ENCODE measurements at places on chromosomes 1 and 21.

DNA sequence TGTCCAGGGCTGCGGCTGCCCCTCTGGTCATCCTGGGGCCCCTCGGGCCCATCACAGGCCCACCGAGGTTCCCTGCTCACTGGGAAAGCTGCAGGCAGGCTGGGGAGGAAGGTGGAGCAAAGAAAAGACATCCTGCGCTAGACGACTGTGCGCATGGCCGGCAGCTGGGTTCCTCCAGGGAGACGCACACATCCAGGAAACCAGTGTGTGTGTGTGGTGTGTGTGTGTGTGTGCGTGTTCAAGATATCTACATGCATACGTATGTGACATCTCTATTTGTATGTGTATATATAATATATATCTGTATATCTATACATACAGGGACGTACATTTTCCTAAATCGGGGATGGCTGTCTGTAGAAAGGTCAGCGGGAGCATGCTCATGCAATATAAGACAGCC is 63.7 kb downstream of the ACOT7 start:
- no peak for DNase-seq

DNA sequence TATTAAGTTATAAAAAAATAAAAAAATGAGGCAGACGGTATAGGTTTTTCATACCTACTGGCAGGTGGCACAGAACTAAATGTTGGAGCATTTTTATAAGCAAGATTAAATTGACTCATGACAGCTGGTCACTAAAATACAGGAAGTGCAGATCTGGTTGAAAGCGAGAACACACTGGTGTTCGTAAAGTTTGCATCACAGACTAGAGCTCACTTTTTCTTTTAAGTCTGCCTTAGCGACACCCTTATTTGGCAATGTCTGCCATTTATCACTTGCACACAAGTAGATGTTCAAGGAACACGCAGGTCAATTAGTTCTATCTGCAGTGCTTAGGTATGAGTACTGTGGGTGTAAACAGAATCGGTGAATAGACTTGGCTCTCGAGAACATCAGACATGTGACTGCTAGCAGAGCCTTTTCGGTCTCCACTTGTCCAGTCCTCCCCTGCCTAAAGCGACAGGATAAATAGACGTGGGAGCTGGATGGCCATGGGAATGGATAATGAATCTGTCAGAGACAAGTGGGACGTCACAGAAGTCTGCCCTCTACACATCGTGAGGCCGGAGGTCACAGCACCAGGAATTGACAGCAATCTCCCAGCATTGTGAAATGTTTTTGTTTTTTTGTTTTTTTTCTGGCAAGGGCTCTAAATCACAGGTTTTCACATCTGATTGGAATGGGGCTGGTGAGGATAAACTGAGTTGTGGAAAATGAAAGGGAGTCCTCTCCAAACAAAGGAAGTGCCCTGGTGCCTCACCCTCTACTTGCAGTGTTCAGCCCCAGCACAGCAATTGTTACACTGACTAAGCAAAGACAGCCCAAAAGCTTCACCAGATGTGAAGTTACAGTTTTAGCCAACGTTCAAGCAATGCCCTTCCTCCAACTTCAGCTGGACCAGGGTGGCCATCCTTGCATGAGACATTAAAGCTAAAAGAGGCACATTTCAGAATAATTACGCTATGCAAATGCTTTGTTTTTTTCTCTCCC is 248.9 kb downstream of the NTNG1 start:
- DNase-seq: no peak

DNA sequence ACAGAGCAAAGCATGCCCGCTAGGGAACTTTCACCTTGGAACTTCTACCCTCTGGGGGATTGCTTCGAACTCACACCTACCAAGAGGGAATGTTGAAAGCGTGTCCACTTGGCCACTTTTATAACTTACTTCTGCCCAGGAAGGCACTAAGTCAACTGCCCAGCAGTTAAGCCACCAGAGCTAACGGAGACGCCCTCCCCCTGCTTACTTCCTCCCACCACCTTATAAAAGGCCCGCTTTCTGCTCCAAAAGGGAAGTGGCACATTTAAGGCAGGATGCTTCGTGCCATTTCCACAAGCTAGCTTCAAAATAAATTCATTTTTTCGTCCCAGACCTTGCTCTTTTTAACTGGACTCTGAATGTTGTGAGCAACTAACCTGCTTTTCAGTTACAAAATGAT is 3.2 kb upstream of the AK2 start:
- DNase-seq: no peak

DNA sequence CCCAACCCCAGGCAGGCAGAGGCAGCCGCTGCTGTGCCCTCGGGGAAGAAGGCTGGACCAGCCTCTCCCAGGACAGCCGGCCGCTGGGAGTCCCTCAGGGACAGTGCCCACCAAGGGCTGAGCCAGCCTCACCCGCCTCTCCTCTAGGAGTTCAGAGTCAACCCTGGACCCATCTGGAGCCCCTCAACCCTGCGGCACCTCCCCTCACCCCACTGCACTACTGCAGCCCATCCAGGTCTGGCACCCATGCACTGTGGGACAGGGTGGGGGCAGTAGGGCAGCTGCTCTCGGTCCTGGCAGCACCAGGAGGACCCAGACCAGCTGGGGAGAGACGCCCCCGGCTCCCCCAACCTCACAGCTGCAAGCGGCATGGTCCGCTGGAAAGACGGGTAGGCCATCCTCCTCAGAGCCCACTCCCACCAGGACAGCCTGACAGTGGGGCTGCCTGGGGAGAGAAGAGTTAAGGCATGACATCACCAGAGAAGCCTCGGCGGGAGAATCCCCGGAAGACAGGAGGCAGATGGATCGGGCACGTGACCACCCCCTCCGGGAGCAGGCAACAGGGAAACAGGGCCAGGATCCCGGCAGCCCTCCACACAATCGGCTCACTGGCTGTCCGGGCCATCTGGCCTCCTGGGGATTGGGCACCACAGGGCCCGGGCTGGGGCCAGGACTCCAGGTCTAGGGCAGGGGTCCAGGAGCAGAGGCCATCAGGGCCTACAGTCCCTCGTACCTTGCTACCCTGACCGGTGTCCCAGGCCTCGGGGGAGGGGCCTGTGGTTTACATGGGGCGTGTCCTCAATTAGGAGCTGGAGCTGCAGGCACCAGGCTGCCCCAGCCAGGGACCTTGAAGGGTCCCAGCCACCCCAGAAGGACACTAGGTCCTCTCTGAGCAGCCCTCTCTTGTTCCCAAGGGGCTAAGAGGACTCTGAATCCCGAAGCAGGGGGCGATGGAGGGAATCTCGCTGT is 3.1 kb downstream of the ACAP3 start:
- peak; percentile 12 for DNase-seq
